ENCODE measurements at places on chromosomes 11 and 22.
A peak's percentile ranks its signal among the peaks of the same experiment; 100 is the strongest.

- peak; percentile 28 for DNase-seq
Measured at GRCh38 chr11:64745521-64746328, 1.8 kb upstream of the RASGRP2 start.

GRCh38 chr11:8613036-8613435 lies 19.0 kb upstream of the STK33 start:
- DNase-seq: no peak

DNA sequence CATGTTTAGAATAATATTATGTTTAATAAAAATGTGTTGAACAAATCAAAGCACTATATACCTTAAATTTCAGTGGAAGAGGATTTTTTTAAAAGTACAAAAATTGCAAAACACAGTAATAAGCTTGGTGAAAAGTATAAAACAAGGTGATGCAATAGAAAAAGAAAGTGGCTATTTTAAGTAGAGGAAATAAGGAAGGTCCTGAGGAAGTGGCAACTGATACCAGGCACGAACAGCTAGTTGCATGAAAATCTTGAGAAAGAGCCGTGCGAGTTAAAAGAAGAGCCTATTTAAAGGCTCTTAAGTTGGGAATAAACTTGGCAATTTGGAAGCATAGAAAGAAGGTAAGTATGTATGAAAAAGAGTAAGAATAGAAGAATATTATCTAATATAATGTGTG lies 1679.3 kb downstream of the LRRC4C start:
- DNase-seq: no peak

DNA sequence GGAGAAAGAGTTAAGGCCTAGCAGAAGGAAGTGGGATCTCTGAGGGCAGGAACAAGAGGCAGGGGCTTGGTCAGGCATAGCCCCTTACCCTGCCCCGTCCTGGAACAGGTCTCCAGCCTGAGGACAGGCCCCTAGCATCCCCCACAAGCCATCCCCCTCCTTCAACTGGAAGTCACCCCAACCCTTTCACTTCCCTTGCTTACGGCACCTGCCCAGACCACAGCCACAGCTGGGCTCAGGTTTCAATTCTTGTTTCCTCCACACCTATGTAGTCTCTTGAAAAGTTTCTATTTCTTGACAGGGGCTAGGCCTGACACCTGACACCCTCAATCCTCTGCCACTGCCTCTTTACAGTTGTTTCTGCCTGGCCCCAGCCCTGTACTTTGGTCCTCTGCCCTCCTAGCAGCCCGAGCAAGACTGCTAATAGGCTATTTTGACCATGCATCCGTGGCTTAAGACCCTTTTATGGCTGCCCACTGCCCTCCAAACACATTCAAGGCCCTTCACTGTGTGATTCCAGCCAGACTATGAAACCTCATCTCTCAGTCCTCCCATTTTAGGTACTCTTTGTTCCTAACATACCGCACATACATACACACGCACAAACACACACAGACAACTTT lies 10.9 kb upstream of the FCHSD2 start:
- no peak for DNase-seq

- no peak for DNase-seq
Measured at GRCh38 chr11:116434986-116435385, 337.8 kb downstream of the BUD13 start.

GRCh38 chr11:64799256-64799622 lies 3.8 kb downstream of the MAP4K2 start:
- DNase-seq: no peak

- DNase-seq: no peak
Measured at GRCh38 chr11:77049026-77049425, 14.8 kb downstream of the B3GNT6 start.

GRCh38 chr11:35682230-35683173 lies 19.9 kb downstream of the TRIM44 start:
- peak; percentile 45 for DNase-seq

DNA sequence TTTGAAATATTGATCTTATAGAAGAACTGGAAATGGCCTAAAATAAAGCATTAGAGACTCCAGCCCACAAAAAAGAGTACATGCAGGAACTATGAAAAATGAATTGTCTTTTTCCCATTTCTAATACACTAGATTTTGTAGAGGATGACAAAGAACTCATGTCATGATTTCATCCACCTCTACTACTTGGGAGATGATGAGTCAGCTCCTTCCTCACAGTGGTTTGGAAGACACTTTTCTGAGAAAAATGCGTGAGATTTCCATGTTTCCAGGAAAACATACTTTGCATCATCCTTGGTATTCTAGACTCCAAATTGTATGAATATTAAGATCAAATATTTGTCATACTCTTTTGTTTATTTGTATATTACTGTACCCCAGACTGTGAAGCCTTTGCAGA lies 500.5 kb downstream of the FAM181B start:
- DNase-seq: no peak

DNA sequence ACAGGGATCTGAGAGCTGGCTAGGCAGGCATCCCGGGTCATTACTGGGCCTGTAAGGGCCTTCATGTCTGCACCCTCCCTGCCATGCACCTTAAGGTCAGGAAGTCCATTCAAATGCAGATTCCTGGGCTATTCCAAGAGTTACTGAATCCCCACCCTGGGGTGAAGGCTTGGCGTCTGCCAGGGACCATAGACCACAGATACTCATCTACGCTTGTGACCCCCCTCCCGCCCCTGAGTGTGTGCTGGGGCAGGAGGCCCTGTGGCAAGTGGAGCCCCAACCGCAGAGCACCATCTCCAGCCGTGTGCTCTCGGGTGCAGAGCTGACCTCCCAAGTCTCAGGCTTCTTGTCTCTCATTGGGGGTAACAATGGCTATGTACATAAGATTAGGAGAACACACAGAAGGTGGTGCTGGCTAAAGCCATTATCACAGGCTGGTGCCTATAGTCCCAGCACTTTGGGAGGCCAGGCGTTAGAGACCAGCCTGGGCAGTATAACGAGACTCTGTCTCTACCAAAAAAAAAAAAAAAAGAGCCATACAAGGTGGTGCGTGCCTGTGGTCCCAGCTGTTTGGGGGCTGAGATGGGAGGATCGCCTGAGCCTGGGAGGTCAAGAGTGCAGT lies 19.1 kb upstream of the KCNQ1OT1 start:
- DNase-seq: no peak

- peak; percentile 25 for DNase-seq
Measured at GRCh38 chr11:132683602-132684001, 848.7 kb downstream of the OPCML start.

GRCh38 chr11:75558939-75559843 lies 2.9 kb upstream of the SERPINH1 start:
- DNase-seq: peak; percentile 87

DNA sequence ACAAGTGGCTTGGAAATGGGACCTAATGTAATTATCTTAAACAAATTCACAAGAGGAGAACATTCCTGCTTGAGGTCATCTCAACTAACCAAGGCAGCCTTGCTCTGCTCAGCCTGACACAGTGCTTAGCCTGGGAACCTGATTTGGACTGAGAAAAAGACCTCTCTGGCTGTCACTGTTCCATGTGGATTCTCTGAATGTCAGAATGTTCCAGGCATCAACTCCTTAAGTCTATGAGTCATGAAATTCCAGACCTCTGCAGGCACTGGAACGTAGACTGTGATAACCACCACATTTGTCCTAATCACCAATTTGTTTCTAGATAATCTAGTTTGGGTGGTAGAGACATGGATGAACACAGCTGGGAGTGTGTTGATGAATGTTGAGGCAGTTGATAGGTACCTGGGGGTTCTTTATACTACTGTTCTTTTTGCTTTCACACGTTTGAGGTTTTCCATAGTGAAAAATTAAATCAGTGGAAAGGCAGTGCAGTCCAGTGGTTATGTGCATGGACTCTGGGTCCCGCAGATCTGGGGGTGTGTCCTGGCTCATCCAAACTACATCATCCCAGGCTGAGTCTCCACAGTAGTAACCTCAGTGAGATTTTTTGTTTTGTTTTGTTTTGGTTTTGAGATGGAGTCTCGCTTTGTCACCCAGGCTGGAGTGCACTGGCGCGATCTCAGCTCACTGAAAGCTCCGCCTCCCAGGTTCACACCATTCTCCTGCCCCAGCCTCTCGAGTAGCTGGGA lies 269.6 kb downstream of the MN1 start:
- DNase-seq: peak; percentile 87

- DNase-seq: peak; percentile 55
Measured at GRCh38 chr11:79160791-79161403, 279.9 kb downstream of the TENM4 start.

- DNase-seq: no peak
Measured at GRCh38 chr11:1520663-1521267, 34.2 kb upstream of the MOB2 start.

GRCh38 chr22:18952022-18952421 lies 15.9 kb upstream of the PRODH start:
- DNase-seq: no peak

GRCh38 chr11:67271541-67272284 lies 5.4 kb downstream of the GRK2 start:
- DNase-seq: no peak

DNA sequence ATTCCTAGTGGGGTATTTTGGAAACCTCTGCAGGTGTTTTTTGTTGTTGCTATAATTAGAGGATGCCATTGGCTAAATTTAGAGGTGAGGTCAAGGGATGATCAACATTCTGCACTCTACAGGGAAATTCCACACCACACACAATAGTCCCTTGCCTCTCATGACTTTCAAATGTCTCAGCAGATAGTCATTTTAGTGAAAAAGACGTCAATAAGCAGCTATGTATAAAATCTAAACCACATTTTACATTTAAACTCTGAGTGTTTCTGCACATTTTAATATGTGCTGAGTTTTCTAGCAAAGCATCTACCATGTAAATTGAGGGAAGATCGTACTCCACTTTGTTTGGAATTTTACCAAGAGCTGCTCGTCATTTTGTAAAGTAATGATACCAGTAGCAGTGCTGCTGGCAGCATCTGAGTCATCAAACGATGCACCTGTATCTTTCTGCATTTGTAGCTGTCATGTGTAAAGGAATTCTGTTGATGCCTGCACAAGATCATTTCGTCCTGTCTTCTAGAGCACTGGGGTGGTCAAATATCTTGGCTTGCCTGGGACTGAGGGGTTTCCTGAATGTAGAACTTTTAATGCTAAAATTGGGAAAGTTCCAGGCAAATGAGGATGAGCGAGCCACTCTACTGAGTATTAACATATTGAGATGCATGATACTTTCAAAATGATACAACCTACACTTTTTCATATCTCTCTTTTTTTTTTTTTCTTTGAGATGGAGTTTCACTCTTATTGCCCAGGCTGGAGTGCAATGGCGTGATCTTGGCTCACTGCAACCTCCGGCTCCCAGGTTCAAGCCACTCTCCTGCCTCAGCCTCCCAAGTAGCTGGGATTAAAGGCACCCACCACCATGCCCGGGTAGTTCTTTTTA lies 414.5 kb upstream of the SYN3 start:
- peak; percentile 55 for DNase-seq

DNA sequence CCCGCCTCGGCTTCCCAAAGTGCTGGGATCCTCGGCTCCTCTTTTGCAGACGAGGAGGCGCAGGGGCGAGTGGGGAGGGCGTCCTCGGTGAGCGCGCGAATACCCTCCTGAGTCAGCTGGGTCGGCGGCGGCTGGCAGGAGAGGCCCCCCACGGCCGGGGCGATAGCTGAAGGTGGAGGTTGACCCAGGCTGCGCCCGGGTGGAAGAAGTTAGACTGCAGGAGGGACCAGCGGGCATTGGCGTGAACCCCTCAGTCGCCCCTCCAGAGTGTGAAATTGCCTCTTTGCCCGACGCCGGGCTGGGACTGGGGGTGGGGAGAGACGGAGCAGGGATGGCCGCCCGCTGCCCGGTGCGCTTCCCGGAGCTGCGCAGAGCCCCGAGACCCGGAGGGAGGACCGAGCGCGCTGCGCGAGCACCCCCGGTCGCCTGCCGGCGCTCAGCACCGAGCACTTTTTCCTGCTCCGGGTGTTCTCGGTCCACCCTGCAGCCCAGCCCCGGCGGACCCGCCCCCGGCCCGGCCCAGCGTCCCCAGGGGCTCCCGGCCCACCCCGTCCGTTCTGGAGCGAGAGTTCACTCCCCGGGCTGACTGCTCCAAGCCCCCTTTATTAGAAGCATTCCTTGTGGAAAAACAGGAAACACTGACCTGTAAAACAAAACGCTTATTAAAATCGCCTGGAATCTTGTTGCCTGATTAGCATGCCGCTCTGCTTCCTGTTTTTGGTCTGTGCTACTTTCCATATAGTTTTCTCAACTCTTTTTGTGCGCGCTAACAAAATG lies 13.7 kb upstream of the CPT1A start:
- peak; percentile 55 for DNase-seq

DNA sequence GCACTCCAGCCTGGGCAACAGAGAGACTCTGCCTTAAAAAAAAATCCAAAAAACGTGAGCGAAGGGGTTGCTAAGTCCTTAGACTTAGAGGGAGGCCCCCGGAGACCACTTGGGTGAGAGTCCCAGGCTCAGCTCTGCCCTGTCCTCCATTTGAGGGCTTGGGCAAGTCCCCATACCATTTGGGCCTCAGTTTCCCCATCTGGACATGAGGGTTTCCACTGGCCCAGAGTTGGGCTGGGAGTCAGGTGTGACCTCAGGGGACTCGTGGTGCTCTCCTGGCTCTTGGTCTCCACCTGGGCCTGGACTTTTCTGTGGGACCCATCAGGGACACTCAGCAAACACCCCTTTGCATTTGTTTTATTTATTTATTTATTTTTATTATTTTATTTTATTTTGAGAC lies 35.2 kb upstream of the CSNK1E start:
- DNase-seq: no peak

GRCh38 chr11:3166268-3167142 lies 1.4 kb upstream of the OSBPL5 start:
- DNase-seq: no peak

DNA sequence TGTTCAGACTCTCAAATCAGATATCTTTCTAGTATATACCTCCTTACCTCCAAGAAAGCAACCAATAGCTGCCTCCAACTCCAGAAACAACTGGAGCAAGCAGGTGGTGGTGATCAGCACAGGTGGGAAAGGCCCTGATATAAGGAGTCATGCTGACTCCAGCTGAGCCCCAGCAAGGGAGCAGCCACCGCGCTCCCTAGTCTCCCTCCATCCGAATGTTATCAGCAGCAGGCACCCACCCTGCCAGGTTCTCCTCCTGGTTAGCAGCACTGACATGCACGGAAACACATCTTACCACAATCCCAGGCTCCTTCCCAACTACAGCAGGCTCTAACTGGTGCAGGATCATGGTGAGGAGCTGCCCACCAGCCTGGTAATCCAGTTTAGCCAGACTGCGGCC lies 18.5 kb upstream of the STK33 start:
- DNase-seq: no peak

- DNase-seq: no peak
Measured at GRCh38 chr11:33182246-33182878, 21.1 kb upstream of the CSTF3 start.

GRCh38 chr11:128555606-128556005 lies 31.8 kb downstream of the ETS1 start:
- DNase-seq: peak; percentile 47

DNA sequence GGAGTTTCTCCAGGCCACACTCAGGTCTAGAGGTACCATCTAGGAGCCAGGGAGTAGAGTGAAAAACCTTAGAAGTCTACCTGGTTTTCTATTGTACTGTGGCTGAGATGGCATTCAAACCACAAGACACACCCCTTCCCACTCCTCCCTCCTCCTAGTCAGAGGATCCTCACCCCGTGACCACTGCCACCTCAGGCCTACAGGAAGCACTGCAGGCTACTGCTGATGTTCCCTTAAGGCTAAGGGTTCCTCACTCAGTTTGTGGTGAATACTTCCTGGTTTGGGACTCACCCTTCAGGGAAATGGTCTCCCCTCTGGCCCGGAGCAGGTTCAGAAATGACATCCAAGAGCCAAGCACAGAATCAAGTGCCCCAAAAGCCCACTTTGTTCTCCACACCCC lies 1293.9 kb downstream of the JRKL start:
- DNase-seq: no peak

Data from AG10803 (cell line).